ENCODE measurements at places on chromosomes 3 and 15.

DNA sequence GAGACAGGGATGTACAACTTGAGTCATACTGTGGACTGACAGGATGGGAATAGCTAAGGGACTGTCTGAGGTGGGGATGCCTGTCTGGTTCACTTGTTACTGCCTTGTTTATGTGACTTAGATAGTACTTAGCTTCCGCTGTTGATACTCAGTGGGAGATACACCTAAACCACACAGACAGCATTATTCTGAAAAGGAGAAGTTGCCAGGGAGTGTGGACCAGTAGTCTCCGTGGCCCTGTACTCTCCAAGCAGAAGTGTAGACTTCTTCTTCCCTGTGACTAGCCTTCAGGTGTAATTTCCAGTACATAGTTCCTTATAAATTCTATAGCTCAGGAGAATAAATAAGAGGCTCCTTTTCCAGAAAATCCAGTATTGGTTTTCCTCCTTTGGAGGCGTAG, 5.1 kb downstream of the HIGD2B start:
- DNase-seq = no peak

DNA sequence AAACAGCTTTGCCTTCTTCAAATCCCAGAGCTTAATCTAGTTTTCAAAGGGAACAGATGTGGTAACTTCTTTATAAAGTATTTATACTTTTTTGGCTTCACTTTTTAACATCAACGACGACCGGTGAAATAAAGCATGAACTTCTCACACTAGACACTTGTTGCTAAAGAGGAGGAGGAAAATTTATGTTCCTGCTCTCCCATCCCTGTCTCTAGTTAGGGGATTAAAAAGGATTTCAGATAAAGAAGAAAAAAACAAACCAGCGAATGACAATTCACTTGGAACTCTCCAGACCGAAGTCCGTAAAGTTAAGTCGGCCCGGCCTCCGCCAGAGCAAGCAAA, 672 bp downstream of the NEDD4 start:
- DNase-seq = no peak

GRCh38 chr3:108091498-108092250, 843 bp upstream of the CD47 start:
- peak; percentile 36 for DNase-seq

GRCh38 chr3:58577269-58577821, at the start of gene FAM107A:
FAM107A (minus strand) TSS chr3:58577391; CDS start chr3:58569860, 7,531 bp downstream.
- no peak for DNase-seq

GRCh38 chr3:195270079-195270816, 711 bp downstream of the XXYLT1 start:
- no peak for DNase-seq

DNA sequence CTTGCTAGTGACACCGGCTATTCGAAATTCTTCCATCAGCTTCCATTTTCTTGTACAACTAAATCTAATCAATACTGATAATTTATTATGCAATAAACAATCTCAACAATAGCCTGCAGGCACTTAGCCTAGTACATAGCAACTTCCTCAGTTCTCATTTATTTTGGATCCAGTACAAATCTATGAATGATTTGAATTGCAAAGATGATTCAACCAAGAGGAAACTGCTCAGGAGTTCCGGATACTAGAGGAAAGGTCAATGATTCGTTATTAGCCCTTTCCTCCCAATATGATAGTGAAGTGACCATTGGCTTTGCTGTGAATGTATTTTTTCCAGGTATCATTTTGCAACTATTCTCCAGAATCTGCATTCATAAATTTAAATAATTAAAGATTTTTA, 827.0 kb downstream of the CADM2 start:
- no peak for DNase-seq

DNA sequence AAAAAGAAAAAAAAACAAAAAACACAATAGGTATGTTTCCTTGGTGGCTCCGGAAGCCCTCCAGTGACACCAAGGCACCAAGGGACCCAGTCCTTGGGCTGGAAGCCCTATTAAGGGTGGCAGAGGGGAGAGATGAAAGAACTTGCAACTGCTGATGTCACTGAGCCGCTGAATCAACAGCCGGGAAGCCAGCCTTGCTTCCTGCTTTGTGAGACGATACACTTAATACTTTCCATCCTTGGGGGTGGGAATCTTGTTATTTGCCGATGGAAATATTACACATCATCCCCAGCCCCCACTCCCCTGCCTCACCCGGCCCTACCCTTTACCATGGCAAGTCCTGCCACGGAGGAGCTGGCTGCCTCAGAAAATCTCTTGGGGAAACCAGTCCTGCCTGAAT, 5.6 kb upstream of the ISLR2 start:
- DNase-seq = no peak

- DNase-seq = no peak
These were observed 93.3 kb upstream of the SLC4A7 start for GRCh38 chr3:27577504-27577903.

DNA sequence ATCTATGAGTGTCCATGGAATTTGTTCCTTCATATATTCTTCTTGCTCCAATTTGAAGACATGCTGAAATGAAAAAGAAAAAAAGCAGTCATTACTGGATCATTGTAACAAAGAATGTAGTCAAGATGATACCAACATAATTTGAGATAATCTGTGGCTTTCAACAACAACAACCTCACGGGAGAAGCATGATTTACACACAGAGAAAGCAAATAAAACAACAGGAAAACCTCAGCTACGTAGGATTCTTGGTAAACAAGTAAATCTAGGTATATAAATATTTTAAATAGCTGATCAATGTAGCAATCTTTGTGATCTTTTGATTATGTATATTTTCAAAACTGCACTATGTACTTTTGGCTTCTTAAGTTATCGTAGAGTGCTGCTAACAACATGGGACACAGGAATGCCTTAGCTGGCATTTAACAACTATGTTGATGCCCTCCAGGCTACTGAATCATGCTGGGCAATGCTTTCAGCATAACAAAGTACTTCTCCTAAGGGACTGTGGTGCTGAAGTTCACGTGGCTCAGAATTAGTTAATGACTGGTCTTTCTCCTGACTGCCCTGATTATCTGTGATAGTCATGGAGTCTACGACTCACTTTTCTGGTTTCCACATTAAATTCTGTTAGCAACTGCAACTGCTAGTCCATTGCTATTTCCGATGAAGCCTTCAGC, 96.5 kb upstream of the MYO5C start:
- DNase-seq = no peak
